ENCODE measurements at places on chromosomes 2 and 18.

DNA sequence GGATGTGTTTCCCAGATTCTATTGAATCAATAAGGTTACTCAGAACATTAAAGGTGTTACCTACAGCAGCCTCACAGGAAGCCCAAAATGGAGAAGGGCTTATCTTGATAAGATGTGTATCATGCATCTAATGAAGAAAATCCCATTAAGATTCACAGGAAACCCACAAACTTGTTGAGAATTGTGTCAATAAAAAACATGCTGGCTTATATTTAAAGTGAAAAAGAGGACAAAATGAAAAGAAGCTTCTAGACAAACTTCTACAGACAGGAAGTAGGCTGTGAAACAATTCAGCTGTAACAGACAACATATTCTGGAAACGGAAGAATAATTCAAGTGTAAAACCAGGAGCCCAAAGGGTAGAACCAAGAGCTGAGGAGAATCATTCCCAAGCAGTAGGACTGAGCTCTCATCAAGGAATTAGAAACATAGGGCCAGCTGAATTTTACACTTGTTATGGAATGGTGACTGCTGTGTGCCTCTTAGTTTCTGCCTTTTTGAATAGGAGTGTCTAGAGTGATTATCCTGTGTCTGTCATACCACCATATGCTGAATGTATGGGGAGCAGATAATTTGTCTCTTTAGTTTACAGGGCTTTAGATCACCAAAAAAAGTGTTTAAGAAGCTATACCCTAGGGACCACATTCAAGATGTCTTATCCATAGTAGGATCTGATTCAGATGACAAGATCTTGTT lies 9.6 kb downstream of the IMMT start:
- no peak for DNase-seq

DNA sequence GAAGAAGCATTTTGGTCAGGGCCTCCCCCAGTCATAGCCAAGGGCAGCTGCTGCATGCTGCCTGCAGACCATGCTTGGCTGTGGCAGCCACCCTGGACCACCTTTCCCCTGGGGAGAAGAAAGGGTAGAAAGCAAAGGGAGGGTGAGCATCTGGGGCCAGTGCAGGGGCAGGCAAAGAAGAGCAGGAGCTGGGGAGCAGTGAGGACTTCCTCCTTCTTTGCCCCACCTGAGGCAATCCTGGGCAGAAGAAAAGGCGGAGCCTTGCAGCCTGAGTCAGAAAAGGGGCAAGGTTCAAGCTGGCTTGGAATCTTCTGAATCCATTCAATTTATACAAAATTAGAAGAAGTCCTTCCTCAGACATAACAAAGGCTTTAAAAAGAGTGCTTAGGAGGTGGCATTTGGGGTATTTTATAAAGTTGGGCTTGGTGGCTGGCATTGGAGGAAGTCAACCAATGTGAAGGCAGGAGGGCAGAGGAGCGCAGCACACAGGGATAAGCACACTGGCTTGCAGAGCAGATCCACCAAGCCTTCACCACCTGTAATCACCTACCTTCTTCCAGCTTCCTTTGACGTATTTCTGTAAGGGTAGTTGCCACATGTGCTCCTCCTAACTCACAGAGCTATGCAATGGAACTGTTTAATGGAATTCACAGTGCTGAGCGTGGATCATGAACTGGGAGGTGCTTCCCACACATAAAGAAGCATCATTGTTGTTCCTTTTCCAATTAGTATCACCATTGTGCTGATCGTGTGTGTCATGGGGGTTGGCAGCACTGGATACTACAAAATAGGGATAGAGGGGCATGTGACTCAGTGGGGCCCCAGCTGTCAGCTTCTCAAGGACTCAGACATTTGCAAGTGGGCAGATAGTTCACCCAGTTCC lies 154.4 kb upstream of the EPAS1 start:
- no peak for DNase-seq

DNA sequence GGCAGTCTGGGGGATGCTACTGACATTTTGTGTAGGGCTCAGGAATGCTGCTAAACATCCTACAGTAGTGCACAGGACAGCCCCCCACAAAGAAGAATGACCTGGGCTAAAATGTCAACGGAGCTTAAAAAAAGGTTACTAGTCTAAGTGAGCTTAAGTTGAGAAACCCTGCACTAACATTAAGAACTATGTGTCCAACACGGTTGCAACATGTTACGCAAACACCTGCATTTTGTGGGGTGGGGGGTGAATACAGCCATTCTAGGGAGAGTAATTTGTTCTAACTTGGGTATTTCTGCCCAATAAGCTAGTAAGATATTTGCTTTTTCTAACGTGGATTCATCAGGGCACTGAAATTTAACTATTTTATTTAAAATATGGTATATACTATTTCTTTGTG lies 57.9 kb downstream of the SLC8A1 start:
- DNase-seq = no peak

DNA sequence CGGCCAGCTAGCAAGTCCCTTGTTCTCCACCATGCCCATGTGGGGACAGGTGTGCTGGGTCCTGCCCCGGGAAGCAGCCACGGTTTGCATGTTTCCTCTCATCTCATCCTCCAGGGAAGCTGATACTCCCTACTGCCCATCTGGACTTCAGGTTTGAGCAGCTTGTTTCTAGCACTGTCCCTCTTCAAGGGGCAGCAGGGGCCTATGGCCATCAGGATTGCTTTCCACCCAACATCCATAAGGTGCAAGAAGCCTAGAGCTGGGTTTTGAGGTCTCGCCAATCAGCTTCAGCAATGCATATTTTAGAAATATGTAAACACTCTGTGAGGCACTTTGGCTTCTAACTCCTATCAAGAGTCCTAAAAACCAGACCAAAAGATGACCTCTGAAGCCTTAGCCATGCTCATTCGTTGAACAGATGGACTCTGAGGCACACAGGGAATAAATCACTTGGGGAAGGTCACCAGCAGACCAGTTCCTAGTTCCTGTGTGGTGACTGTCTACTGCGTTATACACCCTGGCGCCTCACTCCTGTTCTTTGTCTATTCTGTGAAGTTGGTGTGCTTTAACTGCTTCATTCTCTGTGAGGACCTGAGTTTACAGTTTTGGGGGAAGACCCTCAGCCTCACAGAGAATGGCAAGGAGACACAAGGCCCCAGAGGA lies 192.6 kb upstream of the TWIST2 start:
- DNase-seq = no peak

DNA sequence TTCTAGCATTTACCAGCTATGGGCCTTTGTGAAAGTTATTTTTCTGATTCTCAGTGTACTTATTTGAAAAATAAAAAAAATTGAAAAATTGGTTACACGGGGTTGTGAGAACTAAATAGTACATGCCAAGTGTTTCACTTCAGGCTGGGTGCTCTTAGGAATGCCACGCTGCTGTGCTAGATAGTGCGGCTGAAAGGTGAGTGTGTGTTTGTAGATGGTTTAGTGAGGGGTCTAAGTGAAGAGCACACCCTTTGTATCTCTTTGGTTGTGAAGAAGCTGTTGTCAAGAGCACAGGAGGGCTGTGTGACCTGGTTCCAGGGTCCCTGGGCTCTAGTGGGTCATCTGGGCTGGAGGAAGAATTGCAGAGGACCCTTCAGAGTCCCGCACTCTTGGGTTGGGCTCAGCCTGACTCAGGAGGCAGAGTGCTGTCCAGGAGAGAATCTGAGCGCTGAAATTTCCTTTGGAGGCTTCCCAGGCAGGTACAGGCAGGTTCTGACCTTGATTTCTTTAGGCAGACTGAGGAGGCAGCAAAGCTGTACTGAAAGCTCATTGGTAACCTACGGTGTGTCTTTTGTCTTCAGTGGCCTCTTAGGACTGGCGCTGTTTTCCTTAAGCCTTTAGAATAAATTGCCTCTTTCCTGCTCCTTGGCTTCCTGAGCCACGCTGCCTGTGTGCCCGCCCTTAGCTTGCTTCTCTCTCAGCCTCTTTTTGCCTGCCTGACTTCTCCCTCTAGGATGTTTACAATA lies 44.4 kb downstream of the MAP4K4 start:
- no peak for DNase-seq
